EL (cell line): ENCODE measurements at places on chromosomes 7 and 10.

- peak; percentile 23 for DNase-seq
Observed at GRCh38 chr10:75165684-75166622, 44.6 kb upstream of the VDAC2 start.

DNA sequence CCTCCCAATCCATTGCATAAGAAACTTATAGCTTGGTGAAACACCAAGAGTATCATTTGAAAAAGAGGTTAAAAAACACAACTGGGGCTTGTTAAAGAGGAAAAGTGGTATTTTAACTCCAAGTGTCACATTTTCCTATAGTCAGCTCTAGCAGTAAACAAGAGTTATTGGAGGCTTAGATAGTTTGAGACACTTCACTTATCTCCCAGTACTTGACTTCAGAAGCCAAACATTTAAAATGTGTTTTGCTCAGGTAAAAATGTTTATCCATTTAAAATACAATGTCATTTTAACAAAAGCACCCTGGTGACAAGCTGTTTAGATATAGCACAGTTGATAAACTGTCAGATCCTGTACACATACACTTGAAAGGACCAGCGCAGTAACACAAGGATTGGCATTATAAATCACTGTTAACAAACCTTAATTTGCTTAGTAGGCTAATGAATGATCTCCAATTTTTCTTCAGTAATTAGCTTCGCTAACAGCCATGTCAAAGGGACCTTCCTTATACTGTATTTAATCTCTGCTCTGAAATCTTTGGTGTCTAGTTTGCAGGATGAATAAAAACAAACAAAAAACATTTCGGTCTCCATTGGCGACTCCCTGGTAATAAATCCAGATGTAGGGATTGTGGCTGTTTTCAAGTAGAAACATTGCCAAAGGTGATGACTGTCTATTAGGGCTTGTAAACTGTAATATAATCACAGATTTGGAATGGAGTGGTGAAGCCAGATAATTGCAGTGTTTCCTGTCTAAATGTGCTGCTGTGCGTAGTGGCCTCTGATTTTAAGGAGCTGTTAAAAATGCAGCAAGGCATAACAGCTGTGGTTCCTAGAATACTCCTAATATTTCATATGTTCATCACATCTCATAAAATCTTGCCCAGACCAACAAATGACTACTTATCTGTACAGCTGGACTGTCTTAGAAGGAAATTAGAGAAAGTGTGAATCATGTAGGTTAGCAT, 545.1 kb downstream of the AUTS2 start:
- DNase-seq = no peak

- peak; percentile 6 for DNase-seq
Observed at GRCh38 chr10:50512214-50512595, 111.6 kb downstream of the SGMS1 start.

DNA sequence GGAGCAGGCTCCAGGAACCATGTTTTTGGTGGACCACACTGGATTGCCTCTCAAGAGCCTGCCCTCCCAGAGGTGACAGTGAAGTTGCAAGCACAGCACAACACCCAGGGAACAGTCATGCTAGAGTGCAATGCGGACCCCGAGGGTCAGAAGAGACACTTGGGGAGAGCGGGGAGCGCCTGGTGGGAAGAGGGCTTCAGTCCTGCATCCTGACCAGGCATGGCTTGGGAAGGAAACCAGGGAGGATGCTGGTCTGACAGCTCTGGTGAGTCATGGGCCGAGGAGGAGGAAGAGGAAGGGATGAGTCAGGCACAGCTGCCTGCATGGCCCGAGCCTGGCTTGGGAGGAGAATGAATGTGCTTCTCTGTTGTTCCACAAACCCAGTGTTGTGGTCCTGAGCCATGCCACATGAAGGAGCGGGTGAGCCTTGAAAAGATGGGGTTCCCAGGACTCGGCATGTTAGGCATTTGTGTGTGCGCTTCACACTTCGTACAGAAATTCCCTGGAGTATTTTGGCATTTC, 29.5 kb upstream of the ANKRD2 start:
- peak; percentile 97 for DNase-seq

GRCh38 chr10:96507044-96507443, 6.7 kb downstream of the TLL2 start:
- DNase-seq = no peak

DNA sequence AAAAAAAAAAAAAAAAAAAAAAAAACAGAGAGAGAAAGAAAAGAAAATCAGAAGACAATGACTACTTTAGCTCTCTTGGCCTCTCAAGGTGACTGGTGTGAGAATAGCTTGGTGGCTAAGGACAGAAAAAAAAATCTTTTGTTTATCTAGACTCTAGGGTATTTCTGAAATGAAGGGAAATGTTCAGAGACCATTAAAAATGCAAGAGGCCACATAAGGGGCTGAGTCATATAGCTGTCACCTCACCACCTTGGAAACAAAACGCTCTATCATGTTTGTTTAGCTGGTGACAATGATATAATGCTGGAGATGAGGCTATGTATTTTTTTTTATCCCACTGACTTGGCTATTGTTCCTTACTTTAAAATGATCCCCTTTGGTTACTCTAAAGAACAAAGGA, 287.0 kb upstream of the CDC14C start:
- no peak for DNase-seq

- DNase-seq = peak; percentile 64
Observed at GRCh38 chr10:30986053-30986555, 45.6 kb downstream of the ZNF438 start.

- no peak for DNase-seq
Observed at GRCh38 chr10:6054884-6055283, 7.3 kb downstream of the IL2RA start.

- DNase-seq = no peak
Observed at GRCh38 chr10:30791197-30791611, 161.7 kb upstream of the LYZL2 start.

GRCh38 chr10:94493463-94493862, 52.1 kb upstream of the HELLS start:
- DNase-seq = no peak

GRCh38 chr10:69498711-69499471, 47.6 kb downstream of the TSPAN15 start:
- DNase-seq = peak; percentile 23

GRCh38 chr10:95547791-95548435, 13.3 kb downstream of the SORBS1 start:
- no peak for DNase-seq

DNA sequence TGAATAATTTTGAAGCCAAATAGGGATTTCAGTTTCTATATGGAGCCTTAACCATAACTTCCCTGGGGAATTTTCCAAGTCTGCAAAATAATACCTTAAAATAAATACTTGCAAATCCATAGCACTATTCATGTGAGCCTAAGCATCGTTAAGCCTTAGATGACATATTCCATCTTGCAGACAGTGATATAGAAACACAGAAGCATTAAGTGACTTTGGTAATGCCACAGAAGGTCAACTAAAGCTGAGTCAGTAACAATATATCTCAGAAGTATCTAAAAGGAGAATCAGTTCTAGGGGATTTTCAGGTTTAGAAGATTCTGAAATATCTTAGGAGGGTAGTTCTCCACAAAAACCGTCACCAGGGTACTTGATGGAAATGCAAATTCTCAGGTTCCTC, 163.4 kb upstream of the COL1A2 start:
- DNase-seq = no peak

DNA sequence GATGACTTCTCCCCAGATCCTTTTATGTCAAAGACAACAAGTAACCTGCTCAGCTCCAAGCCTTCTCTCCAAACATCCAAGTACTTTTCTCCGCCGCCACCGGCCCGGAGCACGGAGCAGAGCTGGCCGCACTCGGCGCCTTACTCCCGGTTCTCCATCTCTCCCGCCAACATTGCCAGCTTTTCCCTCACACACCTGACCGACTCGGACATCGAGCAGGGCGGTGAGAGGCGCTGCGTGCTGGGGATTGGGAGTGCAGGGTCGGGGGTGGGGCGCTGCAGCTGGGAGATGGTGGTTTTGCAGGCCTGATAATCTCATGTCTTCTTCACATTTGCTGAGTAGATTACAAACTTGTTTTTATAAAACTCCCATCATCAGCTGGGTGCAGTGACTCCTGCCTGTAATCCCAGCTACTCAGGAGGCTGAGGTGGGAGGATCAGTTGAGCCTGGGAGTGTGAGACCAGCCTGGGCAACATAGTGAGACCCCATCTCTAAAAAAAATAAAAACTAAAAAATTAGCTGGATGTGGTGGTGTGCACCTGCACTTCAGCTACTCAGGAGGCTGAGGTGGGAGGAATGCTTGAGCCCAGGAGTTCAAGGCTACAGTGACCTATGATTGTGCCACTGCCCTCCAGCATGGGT, 7.2 kb upstream of the BHLHA15 start:
- no peak for DNase-seq

GRCh38 chr7:151806204-151806603, 70.7 kb downstream of the PRKAG2 start:
- no peak for DNase-seq

- DNase-seq = no peak
Observed at GRCh38 chr7:16061630-16062029, 359.7 kb downstream of the CRPPA start.

GRCh38 chr7:114414156-114415063, at the start of gene FOXP2:
FOXP2 (plus strand) TSS chr7:114414815; CDS start chr7:114426512, 11,697 bp downstream.
- no peak for DNase-seq

DNA sequence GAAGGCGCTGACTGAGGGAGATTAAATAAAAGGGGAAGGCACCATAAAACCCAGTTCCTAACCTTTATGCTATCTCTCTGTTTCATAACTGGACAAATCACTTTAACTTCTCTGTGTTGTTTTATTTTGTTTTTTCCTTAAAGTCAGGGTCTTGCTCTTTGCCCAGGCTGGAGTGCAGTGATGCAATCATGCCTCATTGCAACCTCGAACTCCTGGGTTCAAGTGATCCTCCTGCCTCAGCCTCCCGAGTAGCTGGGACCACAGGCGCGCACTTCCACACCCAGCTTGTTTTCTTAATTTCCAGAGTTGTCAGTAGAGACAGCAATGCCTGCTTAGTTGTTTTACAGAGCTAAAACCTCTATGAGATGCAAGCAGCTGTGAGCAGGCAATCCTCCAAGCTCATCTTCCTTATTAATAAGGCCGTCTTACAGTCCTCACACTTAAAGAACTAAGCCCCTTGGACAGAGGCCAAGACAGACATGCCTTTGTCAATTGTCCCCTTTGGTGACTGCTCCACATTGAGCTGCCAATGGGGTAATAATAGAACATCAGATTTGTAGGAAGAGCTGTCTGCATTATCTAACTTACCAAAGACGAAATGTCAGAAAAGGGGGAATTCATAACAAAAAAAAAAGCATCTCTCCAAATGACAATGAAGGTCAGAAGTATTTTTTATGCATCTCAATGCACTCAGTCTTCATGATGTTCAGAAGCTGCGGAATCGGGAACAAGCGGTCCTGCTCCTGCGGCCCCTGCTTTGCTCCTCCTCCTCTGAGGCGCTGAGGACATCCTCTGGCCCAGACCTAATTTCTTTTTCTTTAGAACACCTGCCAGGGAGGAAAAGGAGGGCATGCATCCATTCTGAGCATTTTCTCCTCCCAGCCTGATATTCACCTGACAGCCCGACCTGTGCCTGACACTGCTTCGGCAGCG, 62.7 kb upstream of the RNF32 start:
- DNase-seq = no peak

- peak; percentile 56 for DNase-seq
Observed at GRCh38 chr10:94138391-94138790, 144.7 kb downstream of the PLCE1 start.

GRCh38 chr10:7763929-7764328, 23.9 kb downstream of the KIN start:
- DNase-seq = no peak

GRCh38 chr7:41930538-41931262, 227.8 kb upstream of the INHBA start:
- peak; percentile 55 for DNase-seq

- DNase-seq = peak; percentile 32
Observed at GRCh38 chr10:100881556-100882213, 31.1 kb upstream of the SLF2 start.

- DNase-seq = no peak
Observed at GRCh38 chr7:16399265-16399831, 22.0 kb downstream of the CRPPA start.

DNA sequence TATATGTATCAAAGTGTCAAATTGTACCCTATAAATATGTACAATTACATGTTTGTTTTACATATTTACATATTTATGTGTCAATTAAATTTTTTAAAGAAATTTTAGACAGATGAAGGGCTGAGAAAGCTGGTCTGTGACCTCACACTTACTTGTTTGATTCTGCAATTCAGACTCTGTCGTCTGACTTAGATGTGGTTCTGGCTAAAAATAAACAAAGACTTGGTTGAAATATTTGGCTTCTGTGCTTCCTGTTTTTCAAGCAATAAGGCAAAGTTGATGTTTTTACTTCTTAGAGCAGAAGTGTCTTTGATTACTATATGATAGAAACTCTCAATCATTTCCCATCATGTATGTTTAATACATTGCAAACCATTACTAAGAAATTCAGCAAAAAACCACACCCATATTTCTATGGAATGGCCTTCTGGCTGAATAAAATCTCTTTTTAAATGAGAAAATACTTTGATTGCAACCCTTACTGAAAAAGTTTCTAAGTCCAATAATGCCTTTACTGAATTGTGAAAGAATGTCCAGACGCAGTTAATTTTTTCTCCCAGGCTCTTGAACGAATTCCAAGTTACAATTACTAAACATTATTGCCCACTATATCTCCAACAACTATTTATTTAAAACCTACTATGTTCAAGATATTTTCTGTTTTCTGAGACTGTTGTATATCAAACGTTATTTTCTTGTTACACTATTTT, 59.5 kb upstream of the PRKG1 start:
- DNase-seq = no peak

DNA sequence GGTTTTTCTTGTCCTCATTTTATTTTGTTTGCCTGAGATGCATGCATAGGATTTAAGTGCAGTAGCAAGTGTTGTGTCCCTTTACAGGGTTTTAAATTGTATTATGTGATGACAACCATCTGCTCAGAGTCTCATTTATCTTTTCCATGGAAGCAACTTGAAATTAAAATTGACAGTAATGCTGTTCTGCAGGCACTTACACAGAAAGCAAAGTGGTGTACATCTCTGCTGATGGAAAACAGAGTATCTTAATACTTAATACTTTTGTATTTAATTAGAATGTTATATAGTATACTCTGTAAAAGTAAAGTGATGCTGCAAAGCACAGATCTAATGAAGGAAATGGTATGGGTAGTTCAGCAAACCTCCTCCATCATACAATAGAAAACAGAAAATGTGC, 482.9 kb downstream of the POM121L12 start:
- DNase-seq = no peak

DNA sequence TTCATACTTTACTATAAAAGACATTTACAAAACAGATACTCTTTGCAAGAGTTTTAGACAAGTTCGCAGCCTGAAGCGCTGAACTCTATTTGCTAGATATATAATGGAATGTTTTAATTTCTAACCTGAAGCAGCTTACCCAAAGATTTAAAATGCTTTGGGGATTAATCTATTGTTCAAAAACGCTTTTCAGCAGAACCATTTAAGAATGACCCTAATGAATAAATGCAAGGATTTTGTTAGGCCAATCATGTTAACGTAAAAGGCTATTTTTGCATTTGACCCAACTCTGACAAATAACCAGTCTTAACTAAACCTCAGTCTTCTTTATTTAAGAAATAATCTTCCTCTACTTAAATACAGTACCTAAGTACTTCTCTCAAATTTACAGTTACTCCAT, 406.7 kb upstream of the POT1 start:
- no peak for DNase-seq

GRCh38 chr10:3955955-3956617, 171.1 kb upstream of the KLF6 start:
- no peak for DNase-seq

GRCh38 chr10:88986549-88987242, 3.9 kb upstream of the FAS start:
- DNase-seq = peak; percentile 38
